Caki2 (cell line): ENCODE measurements at places on chromosomes 16 and 17.

DNA sequence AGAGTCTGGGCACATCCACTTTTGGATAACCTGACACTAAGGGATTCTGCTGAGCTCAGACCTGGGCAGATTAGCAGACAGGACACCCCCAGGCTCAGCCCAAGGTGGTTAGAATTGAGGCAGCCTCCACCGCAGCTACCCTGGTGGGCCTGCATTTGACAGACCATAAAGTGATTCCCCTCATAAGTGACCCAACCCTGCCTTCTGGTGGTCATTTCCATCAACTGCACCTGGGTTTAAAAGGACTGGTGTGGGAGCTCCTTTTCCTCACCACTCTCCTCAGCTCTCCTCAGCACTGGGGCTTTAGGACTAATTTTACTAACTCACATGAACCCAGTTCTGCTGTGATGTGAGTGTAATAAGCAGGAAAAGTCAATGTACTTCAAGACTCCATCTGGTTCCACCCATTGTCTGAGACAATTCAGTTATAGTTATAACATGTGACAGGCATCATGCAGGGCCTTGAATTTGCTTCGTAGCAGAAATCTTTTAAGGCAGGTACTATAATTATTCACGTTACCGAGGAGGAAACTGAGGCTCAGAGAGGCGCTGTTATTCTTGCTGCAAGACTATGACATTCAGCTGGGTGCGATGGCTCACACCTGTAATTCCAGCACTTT is 42.5 kb downstream of the MYH3 start:
- peak; percentile 35 for DNase-seq

GRCh38 chr17:53088481-53088880 is 734.2 kb upstream of the KIF2B start:
- no peak for DNase-seq

GRCh38 chr16:58556678-58557077 is 41.4 kb downstream of the SETD6 start:
- no peak for DNase-seq

GRCh38 chr17:76304226-76305134 is 3.6 kb downstream of the QRICH2 start:
- DNase-seq: no peak

DNA sequence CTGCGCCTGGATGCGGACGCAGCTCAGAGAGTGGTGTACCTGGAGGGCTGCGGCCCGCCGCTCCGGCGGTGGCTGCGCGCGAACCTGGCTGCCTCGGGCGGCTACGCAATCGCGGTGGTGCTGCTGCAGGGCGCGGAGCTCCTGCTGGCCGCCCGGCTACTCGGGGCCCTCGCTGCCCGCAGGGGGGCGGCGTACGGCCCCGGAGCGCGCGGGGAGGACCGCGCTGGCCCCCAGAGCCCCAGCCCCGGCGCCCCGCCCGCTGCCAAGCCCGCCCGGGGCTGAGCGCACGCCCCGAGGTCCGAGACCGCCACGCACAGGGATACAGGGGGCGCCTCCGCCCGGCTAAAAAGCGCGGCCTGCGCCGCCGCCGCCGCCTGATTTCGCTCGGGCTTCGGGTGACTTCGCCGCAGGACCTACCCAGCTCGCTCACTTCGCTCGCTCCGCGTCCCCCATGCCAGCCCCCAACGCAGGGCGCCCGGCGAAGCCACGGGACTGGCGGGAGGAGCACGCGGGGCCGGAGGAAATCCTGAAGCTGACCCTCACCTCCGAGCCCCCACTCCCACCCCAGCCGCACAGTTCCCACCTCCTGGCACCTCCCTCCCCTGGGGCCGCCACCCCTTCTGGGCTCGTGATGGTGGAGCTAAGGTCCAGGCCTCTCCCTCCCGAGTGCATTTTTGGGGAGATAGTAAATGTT is 8.2 kb downstream of the PDE6G start:
- DNase-seq: no peak
